ENCODE measurements at places on chromosomes 2 and 18.

GRCh38 chr2:126653761-126654160 is 2.2 kb upstream of the GYPC start:
- no peak for DNase-seq

GRCh38 chr2:191103774-191104173 is 47.0 kb downstream of the STAT4 start:
- DNase-seq: no peak

- DNase-seq: no peak
These were observed 20.2 kb downstream of the CRACDL start for GRCh38 chr2:98915751-98916358.

- DNase-seq: no peak
These were observed 75.6 kb downstream of the LRP2 start for GRCh38 chr2:169286624-169287231.

DNA sequence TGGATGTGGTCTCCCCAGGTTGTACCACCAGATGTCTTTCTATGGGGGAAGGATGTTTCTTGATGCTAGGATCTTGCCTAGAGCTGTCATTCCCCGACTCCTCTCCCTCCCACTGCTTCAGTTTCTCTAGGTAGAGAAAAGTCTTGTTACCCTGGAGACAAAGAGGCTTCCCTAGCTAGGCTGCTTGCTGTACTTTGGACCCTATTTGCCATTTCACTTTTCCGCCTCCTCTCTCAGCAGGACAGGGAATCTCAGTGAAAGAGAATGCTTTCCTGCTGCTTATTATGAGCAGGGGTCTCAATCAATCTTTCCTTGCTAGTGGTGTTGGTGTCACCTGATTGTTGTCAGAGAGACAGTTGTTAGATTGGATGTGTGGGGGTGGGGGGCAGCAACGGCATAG is 818.8 kb upstream of the GYPC start:
- no peak for DNase-seq

DNA sequence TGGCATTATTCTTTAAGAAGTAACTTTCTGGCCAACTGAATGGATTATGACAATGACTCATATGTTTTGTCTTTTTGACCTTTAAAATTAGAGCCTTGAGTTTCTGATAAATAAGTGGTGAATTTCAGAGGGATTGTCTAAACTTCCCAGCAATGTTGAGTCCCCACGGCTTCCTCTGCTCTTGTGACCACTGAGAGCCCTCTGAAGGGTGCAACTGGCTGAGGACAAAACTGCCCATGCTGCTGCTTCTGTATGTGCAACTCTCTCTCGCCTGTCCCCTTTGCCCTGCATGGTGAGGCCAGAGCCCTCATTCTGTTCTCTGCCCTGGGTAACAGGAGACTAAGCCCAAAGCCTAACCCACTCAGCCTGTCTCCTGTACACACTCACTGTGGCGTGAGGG is 52.7 kb upstream of the SLC14A1 start:
- DNase-seq: no peak

- DNase-seq: no peak
These were observed 11.2 kb upstream of the FOSL2 start for GRCh38 chr2:28381225-28382180.

- no peak for DNase-seq
These were observed 42.8 kb upstream of the SIGLEC15 start for GRCh38 chr18:45782662-45783061.

DNA sequence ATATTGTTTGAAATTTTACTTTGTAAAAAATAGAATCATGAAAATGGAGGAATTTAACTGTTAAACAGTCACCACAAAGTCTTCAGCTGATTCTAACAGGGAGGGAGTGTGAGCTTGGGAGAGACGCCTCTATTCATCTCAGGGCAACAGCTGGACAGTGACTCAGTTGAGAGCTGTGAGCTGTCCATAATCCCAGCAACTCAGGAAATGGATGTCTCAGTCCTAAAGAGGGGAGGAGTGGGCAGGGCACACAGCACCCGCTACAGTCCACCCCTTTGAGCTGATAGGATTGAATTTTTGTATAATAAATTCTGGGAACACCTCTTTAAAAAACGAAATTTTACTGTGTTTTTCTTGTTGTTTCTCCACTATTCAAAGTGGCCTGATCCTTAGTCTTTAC is 255.1 kb upstream of the THUMPD2 start:
- no peak for DNase-seq

DNA sequence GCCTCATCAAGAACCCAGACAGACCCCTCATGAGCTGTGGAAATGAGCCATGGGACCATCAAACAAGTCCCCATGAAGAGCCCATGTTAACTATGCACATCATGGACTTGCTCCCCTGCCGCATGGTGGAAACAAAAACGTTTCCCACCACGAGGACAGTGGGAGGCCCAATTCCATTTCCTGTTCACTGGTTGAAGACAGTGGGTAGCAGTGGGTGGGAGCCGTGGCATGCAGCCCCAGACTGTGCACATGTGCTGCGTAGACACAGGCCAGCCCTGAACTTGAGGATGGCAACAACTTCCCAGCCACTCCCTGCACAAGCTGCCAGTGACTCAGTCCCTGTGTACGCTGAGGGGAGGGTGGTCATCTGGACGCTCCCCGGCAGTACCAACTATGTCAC is 108.4 kb upstream of the LMAN1 start:
- no peak for DNase-seq

GRCh38 chr2:96509114-96509846 is 4.1 kb upstream of the NEURL3 start:
- no peak for DNase-seq

DNA sequence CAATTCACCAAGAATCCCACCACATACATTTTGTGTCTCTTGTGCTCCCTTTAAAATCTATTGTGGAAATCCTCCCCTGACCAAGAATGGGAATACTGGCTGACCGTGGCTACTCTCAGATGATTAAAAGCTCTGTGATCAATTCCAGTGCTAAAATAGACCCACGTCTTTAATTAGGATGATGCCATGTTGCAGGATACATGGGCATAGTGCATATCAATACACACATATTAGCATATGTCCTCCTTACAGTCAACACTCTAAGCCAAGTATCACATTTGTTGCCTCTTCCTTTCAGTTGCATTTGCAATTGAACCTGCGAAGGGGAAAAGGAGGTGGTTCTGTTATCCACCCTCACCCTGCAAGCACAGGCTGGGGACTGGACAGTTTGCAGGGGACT is 41.8 kb downstream of the SPP2 start:
- DNase-seq: no peak

DNA sequence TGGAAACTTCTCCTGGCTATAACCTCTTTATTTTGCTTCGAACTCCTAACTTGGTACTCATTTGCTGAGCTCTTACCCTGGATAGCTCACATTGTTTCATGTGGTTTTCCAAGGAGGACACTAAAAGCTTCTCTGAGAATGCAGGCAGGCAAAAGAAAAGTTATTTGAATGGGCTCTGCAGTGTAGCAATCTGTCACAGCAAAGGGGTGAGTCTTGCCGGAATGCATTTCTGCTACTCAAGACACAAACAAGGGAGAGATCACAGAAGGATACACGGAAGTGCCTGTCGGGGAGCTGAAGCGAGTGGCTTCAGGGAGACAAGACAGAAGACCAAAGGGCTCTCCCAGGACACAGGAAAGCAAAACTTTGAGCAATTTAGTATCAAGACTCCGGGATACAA is 265.4 kb downstream of the SS18 start:
- no peak for DNase-seq

DNA sequence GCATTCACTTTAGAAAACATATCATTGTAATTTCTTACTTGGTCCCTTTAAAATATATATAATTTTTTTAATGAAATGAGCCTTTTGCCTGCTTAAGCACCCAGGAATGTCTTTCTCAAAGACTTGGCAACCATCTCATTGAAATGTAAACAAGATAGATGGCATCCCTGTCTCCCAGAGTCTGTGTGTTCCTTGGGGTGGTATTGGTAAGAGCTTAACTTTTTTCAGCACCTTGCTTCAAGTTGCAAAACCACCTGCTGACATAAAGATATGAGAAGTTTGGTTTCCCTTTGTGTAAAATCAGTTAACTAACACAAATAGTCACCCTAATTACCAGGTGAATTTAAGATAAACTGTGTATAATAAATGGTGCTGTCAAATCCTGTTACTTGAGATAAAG is 266.9 kb downstream of the DSC3 start:
- DNase-seq: no peak

DNA sequence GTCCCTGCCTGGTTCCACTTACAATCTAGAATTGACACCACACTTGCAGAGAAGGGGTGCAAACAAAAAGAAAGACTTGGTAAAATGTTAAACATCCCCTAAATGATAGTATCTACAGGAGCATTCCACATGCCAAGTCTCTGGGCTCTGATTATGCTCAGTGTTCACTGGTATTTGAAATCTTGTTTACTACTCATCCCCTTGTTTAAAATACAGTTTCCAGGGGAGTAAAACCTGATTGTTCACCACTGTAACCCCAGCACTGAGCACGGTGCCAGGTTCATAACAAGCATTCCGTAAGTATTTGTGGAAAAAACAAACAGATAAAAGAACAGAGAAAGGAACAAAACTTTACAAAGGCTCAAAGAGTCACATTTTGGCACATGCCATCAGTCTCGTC is 11.7 kb downstream of the EPB41L3 start:
- no peak for DNase-seq

- DNase-seq: no peak
These were observed 254.8 kb downstream of the SETBP1 start for GRCh38 chr18:44935455-44935854.
